ENCODE measurements at places on chromosomes 13 and 19.

DNA sequence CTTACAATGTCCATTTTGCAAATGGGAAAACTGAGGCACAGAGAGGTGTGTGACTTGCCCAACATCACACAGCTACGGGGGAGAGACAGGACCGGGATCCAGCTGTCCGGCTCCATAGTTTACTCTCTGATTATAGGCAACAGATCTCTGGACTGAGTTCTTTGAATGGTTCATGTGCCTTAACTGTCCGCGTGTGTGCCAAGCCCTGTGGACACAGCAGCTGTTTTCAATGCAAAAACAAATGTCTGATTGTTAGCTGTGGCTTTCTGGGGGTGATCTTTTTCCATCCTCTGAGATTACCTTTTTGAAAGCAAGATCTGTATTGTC is 94.1 kb downstream of the KL start:
- DNase-seq, result no peak

GRCh38 chr13:39789451-39789850 is 134.0 kb downstream of the COG6 start:
- DNase-seq, result no peak

DNA sequence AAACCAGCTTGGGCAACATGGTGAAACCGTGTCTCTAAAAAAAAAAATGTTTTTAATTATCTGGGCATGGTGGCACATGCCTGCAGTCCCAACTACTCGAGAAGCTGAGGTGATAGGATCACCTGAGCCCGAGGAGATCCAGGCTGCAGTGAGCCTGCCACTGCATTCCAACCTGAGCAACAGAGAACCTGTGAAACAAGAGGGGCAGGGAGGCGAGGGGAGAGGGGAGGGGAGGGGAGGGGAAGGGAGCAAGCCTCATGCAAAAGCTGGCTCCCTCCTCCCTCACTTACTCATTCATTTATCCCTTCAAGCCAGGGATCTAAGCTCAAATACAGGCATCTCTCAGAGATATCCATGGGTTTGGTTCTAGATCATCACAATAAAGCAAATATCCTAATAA is 8.9 kb downstream of the ATP7B start:
- no peak for DNase-seq

- no peak for DNase-seq
Measured at GRCh38 chr13:50809133-50810090, 34.1 kb downstream of the DLEU7 start.

DNA sequence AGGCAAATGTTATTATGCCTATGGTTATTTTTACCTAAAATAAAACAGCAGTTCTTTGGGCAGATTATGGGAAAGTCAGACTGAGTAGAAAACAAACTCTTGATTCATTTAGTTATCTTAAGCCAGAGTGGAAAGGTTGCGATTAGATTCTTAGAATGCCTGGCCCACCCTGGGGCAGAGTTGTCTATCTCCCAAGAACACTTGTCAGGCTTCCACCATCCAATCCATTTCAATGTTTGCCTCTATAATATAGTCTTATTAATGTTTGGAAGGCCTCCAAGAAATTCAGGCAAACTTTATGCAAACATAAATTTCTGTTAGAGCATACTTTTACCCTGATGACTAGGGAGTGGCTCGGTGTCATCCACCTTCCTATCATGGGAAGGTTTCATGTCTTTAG is 207.0 kb downstream of the SLITRK6 start:
- no peak for DNase-seq

DNA sequence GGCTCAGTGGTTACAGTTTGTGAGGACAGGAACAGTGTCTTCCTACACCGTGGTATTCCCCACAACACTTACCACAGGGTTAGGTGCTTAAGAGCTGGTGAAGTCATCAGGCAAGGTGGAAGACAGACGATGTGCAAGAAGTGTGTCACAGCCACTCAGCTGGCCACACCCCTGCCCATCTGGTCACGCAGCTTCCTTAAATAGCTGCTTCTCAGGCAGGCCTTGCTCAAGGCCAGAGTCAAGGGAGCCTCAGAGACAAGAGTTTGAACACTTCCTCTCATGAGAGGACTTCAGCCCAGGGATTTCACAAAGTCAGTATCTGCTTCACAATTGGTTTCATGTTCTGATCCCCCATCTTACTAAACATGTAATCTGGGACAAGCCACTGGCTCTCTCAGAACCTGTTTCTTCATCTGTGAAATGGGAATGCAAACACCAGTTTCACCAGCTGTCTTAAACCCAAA is 80.3 kb upstream of the FRY start:
- no peak for DNase-seq

DNA sequence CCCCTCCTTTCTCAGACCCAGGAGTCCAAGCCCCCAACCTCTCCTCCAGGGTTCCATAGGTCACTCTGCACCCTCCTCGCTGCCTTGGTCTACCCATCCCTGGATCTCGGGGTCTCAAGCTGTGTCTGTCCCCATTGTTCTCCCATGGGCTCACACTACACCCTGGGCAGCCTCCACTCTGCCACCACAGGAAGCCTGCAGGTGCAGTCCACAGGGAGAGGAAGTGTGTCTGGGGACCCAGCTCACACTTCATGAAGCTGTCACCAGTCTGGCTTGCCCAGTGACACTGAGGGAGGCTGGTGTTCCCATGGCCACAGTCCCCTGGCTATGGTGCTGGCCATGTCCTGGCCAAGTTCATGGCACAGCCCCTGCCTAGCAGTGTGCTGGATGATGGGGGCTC is 5.3 kb downstream of the NECTIN2 start:
- DNase-seq, result no peak

GRCh38 chr19:46209051-46209450 is 20.5 kb upstream of the IGFL1 start:
- DNase-seq, result no peak

DNA sequence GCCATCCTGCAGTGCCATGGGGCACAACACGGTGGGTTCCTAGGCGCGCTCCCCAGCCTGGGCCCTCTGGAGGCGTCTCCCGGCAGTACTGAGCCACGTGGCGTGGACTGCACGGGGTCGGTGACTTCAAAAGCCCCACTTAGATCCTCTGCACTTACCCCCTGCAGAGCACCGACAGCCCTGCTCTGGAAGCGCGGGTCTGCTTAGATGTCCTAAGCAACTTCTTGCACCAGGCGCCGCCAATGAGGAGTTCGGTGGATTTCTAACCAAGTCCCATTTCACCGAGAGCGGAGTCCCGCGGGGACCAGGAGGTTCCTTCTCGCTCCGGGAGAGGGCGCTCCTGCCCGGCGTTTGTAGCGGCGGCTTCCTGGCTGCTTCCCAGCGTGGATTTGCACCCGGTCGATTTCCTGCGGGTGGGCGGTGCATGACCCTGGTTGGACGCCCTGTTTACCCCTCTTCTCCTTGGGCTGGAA is 25.2 kb upstream of the ZNF845 start:
- no peak for DNase-seq

DNA sequence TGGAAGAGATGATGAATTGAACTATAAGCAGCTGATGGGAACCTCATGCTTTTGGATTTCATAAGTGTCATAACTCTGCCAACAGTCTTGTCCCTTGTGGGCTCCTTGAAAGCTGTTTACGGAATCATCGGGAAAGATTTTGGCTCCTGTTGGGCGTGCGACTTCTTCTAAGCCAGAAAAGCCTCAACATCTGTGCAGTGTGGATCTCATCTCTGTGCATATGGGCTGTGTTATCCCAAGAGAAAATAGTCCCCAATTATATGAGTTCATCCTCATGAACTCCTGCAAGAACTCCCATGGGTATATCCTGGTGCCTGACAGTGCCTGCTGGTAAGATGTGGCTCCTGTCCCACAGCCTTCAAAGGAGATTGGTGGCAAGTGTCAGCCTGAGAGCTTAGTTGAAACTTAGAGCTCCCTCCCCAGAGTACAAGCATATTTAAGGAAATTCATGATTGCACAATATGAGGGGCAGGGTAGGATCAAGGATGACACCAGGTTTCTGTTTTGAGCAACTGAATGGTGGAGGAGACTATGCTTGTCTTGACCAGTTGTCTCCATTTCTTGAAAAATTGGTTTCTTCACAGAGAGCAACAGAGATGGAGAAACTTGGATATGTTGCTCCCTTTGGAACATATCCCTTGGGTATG is 243.5 kb downstream of the ITGBL1 start:
- DNase-seq, result no peak

DNA sequence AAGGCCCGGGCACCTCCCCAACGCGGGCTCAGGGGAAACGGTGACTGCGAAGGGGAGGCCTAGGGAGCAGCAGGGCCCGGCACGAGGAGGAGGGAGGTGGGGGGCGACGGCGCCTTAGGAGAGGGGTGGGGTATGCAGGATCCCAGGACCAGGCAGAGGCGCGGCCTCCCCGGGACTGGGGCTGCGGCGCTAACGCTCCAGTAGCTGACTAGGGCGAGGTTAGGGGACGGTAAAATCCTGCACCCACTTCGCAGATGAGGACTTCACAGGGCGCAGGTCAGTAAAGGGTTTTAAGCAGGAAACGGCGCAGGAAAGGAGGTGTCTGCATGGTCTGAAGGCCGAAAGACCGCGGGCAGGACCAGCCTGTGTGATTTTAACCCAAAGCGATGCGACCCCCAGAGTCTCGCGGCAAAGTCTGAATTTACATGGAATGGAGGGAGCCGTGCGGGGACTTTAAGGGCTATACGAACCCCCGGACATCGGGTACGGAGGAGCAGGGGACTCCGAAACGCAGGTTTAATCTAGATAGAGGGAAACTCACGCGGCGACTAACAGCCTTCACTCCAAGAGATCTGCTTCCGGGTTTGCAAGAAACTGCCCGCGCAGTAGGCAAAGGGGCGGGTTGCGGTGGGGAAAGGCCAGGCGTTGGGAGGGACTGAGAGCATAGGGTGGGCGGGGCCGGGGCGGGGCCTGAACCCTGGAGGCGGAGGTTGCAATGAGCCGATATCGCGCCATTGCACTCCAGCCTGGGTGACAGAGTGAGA is at the start of gene ZNF665:
TSS of gene ZNF665 (minus strand) at position 588 of the 764 bp plus-strand sequence. CDS start 10,460 bp downstream, outside the sequence.
- DNase-seq, result peak; percentile 26

DNA sequence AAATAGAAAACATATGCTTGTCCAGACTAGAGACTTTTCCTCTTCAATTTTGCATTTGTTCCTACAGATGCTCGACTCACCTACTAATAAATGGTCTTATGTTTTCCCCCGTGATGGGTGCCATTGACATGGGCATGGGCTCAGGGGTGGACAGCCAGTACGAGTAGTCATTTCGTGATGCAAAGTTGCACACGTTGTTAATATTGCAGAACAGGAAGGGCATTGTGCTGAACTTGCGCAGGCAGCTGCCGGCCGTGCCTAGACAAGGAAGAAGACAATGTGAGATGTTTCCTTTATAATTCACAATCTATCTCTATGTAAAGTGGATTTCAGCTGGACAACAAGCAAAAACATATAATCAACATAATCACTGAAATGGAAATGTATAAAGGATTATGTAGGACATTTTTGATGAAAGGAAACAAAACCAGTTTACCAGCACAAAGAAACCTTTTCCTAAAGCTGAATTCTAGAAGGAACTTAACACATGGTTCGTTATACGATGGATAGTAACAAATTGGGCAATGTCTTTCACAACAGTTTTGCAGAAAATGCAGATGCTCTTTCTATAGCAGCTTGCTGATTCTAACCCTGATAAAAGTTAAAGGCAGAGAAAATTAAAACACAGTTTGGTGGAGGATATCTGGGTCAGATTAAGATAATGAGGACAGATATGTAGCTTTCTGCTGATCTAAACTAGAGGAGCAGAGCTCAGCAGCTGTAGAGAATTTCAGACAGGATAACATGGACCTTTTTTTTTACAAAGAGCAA is 145.7 kb downstream of the COL4A1 start:
- no peak for DNase-seq

GRCh38 chr19:46073268-46073922 is 32.6 kb upstream of the IGFL4 start:
- no peak for DNase-seq

- DNase-seq, result no peak
Measured at GRCh38 chr19:11905928-11906327, 18.3 kb downstream of the ZNF69 start.

DNA sequence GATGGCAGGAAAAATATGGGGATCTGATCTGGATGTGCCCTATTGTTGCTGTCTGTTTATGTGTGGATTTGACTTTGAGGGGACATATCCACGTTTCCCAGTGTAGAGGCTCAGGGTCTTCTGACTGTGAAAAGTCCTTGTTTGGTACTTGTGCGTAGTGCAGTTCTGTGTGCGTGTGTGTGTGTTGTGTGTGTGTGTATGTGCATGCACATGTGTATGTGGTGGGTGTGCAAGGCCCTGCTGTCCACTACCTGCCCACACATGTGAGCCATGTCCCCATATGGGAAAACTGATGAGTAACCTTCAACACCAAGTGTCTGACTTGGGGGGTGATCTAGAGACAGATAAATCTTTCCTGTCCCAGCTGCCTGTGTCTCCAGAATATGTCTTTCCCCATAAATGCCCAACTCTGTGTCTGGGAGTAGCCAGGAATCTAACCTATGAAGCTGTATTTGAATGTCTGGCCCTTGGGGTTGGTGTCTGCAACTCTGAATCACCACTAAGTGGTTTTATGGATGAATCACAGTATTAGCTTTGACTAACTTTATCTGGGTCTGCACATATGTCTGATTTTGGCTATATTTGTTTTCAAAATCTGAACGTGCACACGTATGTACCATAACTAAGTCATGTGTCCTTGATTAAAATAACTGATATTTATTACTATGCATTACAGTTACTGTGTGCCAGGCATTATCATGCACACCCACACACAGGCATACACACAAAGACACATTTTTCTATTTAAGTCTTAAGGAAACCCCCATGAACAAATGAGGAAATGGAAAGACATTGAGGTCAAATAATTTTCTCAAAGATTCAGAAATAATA is 17.4 kb downstream of the KLK2 start:
- no peak for DNase-seq

- no peak for DNase-seq
Measured at GRCh38 chr19:10604460-10604980, 17.4 kb upstream of the AP1M2 start.

DNA sequence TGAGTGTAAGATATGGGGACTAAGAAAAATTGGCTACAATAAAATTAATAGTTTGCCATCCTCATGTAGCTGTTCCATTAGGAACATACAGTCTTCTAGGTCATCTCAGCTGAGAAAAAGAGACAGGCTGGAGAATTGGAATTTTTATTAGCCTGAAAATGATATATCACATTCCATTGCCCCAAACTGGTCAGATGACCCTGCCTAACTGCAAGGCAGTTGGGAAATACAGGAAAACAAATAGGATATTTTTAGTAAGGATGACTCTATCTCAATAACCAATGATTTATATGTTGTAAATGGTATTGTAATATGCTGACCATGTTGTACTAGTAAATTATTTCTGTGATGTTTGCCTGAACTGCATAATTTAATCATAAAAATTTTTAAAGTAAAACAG is 673.8 kb downstream of the PCDH9 start:
- no peak for DNase-seq
